ENCODE measurements at places on chromosomes 1 and 21. TPM values are rescaled to one million over a fixed set of nuclear protein-coding genes. Genes with fewer than 3 reads are reported as not detected.

The TMEM39B gene
- 9.0 TPM for total RNA-seq

The TMEM200B gene
- 8.8 TPM for total RNA-seq

The TBX19 gene
- 0.76 TPM for total RNA-seq

The EPHA8 gene
- total RNA-seq = not detected

The FAAP20 gene
- 53.6 TPM for total RNA-seq

The COL11A1 gene
- total RNA-seq = 1.8 TPM

The SPRR2B gene
- total RNA-seq = not detected

The GJB5 gene
- not detected for total RNA-seq

The CR1L gene
- total RNA-seq = not detected

The TMEM183A gene
- 60.8 TPM for total RNA-seq
